ENCODE measurements at places on chromosomes 13 and 19. TPM values are rescaled to one million over a fixed set of nuclear protein-coding genes. Genes with fewer than 3 reads are reported as not detected.

KLK2 gene
- total RNA-seq, result not detected

RASIP1 gene
- 3.3 TPM for total RNA-seq

CACNG7 gene
- 10.9 TPM for total RNA-seq

ZNF285 gene
- total RNA-seq, result 36.3 TPM

TNFSF13B gene
- 0.78 TPM for total RNA-seq

PLK5 gene
- total RNA-seq, result not detected

TEKTIP1 gene
- total RNA-seq, result not detected

KLK15 gene
- not detected for total RNA-seq

Measured in occipital lobe (tissue), 3 donors.